ENCODE measurements at places on chromosomes 12 and 14.

- DNase-seq = no peak
Measured at GRCh38 chr12:5096241-5096924, 52.7 kb downstream of the KCNA5 start.

GRCh38 chr12:26853303-26854030, 20.5 kb upstream of the ITPR2 start:
- peak; percentile 82 for DNase-seq

DNA sequence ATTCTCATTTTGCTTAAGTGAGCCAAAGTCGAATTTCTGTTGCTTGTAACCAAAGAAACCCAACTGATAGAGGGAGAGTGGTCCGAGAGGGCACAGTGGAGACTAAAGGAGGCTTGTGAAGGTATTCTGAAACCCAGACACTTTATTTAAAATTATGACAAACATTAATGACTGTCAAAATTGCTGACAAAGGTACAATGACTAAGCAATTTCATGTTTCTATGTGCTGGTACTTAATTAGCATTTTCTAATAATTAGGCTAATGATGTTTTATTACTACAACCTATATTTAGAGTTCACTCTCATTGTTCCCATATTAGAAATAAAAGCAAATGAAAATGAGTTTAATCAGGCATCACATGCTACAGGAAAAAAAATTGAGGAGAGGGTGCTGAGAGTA, 116.4 kb downstream of the PTGER2 start:
- no peak for DNase-seq

DNA sequence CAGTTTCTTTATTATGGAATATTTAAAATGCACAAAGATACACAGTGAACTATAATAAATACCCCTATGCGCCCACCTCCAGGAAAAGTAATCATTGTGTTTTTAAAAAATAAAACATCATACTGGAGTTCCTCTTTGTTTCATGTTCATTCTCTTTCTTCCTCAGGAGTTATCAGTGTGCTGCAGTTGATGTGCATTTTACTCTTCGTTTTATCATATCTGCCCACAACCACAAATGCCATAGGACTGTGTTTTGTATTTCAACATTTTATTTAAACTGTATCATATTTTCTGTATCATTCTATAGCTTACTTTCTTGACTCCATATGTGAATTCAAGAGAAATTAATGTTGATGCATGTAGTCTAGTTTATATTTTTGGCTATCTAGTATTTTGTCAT, 53.9 kb downstream of the TSHR start:
- DNase-seq = no peak

DNA sequence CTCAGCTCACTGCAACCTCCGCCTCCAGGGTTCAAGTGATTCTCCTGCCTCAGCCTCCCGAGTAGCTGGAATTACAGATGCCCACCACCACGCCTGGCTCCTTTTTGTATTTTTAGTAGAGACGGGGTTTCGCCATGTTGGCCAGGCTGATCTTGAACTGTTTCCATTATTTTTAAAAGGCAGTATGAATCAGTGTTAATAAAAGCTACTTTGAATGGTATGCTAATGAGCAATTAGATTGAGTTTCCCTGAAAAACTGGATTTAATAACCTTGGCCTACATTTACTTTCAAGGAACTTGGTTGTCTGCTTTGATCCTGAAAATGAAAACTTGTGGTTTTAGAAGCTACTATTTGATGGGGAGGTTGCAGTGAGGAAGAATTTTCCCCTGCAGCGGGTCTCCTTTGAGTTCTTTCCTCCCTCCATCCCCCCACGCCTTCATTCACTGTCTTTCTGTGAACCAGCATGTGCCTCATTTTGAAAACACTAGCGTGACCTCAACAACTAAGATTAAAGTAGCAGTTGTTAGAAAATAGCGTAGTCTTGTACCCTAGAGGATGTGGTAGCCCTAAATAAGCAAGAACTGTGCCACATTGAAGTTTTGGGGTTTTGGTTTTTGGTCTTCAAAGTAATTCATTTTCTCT, 17.8 kb upstream of the RPS6KA5 start:
- no peak for DNase-seq

GRCh38 chr12:92639017-92639416, 63.8 kb upstream of the PLEKHG7 start:
- DNase-seq = no peak

DNA sequence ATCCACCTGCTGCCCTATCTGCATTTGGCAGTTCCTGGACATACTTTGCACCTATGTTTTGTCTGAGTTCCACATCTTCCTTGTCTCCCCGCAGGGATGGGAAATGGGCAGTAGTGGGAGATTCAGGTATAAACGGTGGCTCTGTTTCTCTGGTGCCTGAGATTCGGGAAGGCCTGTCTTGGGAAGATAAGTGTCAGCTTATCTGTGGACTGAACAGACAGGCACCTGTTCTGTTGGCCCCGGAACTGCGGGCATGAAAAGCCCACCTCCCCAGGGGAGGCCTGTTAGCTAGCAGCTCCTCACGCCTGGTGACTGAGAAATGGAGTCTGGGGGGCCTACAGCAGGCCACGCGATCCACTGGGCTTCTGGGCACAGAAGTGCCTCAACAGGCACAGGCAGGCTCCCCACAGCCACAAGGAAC, 5.8 kb downstream of the PHB2 start:
- DNase-seq = no peak

DNA sequence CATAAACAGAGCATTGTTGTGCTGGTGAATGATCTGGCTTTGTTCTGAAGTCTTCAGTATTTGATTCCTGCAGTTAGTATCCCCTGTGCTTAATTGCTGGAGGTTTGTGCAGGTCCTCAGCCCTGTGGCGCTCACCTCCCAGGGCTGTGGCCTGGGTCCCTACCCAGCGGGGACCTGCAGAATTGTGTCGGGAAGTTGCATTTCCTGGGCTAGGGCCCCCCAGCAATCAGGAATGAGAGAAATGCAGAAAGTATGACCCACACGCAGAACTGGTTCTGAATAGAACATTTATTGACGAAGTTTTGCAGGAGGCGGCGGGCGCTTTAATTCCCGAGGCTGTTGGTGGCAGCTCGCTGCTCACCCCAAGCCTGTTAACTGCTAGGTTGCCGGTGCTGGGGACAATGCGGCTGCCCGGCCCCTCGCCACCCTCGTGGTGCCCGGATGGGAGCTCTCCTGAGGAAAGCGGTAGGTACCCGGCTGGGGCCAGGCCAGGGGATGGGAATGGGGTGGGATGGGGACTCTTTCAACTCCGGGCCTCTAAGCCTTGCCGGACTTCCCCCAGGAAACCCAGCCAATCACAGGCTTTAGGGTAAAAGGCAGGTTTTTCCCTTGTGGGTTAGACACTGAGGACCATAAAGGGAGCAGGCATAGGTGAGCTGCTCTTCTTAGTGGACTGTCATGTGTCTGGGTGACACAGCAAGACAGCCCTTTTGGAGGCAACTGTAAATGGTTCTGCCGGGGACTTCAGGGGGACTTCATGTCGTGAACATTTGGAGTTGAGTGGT, 11.6 kb downstream of the PLEKHG3 start:
- no peak for DNase-seq

All from D341Med (cell line).